Kasumi-1 (cell line): ENCODE measurements at places on chromosomes 11 and 22.

GRCh38 chr11:73126804-73127480 lies 15.2 kb downstream of the FCHSD2 start:
- DNase-seq: no peak

- DNase-seq: no peak
These were observed 24.0 kb upstream of the ELF5 start for GRCh38 chr11:34537636-34538035.

DNA sequence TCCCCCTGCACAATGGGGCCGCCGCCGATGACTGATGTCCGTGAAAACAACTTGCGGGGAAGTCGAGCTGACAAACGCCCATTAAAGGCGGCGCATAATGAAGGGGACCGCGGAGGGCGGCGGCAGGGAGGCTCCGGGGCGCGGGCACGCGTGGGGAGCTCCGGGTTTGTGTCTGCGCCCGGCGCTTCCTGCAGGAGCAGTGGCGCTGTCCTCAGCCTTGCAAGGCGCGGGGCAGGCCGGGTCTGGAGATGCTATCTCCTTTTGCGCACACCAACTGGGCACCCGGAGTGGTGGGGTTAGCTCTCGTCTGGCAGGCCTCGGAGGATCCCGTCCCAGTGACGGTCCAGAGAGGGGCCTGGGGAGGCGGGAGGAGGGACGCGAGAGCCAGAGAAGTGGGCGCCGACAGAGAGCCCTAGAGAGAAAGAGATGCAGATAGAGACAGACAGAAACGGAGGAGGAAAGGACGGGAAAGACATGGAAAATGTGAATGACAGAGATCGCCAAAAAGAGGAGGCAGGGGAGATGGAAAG lies 390 bp upstream of the FGF3 start:
- no peak for DNase-seq

DNA sequence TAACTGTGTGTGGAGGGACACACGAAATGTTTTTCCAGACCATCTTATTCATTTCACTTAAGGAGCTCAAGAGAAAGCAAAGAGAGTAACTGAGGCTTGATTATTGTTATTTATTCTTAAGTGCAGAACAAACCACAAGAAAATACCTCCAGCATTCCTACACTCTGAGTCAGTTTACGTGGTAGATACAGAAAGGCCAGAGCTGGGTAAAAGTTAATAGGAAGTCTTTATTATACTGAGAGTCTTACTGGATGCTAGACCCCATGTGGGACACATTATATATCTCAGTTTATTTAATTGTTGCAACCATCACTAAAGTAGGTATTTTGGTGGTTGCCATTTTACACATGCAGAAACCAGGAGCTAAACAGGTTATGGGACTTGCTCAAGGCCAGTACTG lies 261.4 kb upstream of the POU2AF2 start:
- DNase-seq: no peak

- DNase-seq: no peak
These were observed 119.7 kb upstream of the CD82 start for GRCh38 chr11:44445500-44446365.

DNA sequence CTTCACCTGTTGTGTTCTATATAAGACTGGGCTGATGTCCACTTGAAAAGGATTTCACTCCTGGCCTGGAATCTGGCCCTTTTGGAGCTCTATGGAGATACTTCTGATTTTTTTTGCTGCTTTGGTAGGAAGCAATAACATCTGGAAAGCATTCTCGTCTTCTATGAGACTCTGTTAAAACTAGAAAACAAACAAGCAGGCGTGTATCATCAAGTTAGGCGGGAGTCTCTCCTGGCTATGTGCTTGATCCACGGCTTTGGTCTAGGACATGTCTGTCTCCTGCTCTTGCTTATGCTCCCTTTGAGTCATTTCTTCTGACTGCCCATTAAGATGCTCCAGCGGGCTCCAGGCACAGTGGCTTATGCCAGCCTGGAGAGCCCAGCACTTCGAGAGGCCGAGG lies 121.4 kb upstream of the TTC12 start:
- no peak for DNase-seq
